Activated CD4-positive, alpha-beta memory T cell treated with anti-CD3 and anti-CD28 coated beads, Interleukin-2, amount 10 ng/mL, durations not matched to agents 7 days and 5 days (primary cell): ENCODE measurements at places on chromosomes 7 and 10.

- DNase-seq: no peak
These were observed 2.8 kb upstream of the NUB1 start for GRCh38 chr7:151338809-151339208.

- DNase-seq: no peak
These were observed 233.8 kb upstream of the LYZL1 start for GRCh38 chr10:29055101-29055500.

- DNase-seq: no peak
These were observed 56.1 kb downstream of the ZNF727 start for GRCh38 chr7:64101126-64101942.

- DNase-seq: no peak
These were observed 136.6 kb downstream of the LRRC4 start for GRCh38 chr7:127894588-127894987.

- no peak for DNase-seq
These were observed 68.1 kb downstream of the HBP1 start for GRCh38 chr7:107236862-107237261.

GRCh38 chr7:101206665-101207042 lies 5.8 kb upstream of the MOGAT3 start:
- DNase-seq: no peak

- DNase-seq: no peak
These were observed 13.0 kb downstream of the MCMBP start for GRCh38 chr10:119859420-119860258.

GRCh38 chr7:18087687-18088078 lies 60.0 kb upstream of the PRPS1L1 start:
- no peak for DNase-seq

GRCh38 chr7:41169317-41169716 lies 533.6 kb downstream of the INHBA start:
- no peak for DNase-seq
